Activated CD4-positive, alpha-beta memory T cell treated with anti-CD3 and anti-CD28 coated beads, Interleukin-2, amount 10 ng/mL, durations not matched to agents 7 days and 5 days (primary cell): ENCODE measurements at places on chromosomes 1 and 21.
A peak's percentile ranks its signal among the peaks of the same experiment; 100 is the strongest.

GRCh38 chr1:10324627-10325026 lies 74.2 kb upstream of the PGD start:
- H3K27ac ChIP-seq = peak overlapping the region; percentile 80
- H3K36me3 ChIP-seq = peaks cover 24% of the 10 kb centered on the region
- DNase-seq = peak; percentile 44
- H3K4me3 ChIP-seq = peak overlapping the region; percentile 66

- no peak for DNase-seq
- H3K36me3 ChIP-seq = no peaks in the 10 kb centered on the region
- no peak overlapping the region for H3K27ac ChIP-seq
- no peaks in the 10 kb centered on the region for H3K4me1 ChIP-seq
- H3K27me3 ChIP-seq = no peaks in the 10 kb centered on the region
- H3K4me3 ChIP-seq = no peak overlapping the region
Observed at GRCh38 chr21:29496337-29496736, 197.6 kb downstream of the BACH1 start.

- peaks cover 2% of the 10 kb centered on the region for H3K36me3 ChIP-seq
- no peak for DNase-seq
- H3K4me1 ChIP-seq = peaks cover 8% of the 10 kb centered on the region
- H3K4me3 ChIP-seq = no peak overlapping the region
- no peak overlapping the region for H3K27ac ChIP-seq
Observed at GRCh38 chr1:158112994-158113758, 67.5 kb upstream of the CD1D start.

- no peak for DNase-seq
- H3K27ac ChIP-seq = no peak overlapping the region
- H3K27me3 ChIP-seq = peaks cover 8% of the 10 kb centered on the region
- peaks cover 8% of the 10 kb centered on the region for H3K4me1 ChIP-seq
- no peak overlapping the region for H3K4me3 ChIP-seq
Observed at GRCh38 chr21:32881458-32881857, 109.9 kb upstream of the PAXBP1 start.
